ENCODE measurements at places on chromosomes 16 and 17.

- no peak for DNase-seq
These were observed 82.9 kb upstream of the DYNLRB2 start for GRCh38 chr16:80457871-80458270.

GRCh38 chr17:44221084-44221861 lies 1.8 kb upstream of the UBTF start:
- peak; percentile 89 for DNase-seq

DNA sequence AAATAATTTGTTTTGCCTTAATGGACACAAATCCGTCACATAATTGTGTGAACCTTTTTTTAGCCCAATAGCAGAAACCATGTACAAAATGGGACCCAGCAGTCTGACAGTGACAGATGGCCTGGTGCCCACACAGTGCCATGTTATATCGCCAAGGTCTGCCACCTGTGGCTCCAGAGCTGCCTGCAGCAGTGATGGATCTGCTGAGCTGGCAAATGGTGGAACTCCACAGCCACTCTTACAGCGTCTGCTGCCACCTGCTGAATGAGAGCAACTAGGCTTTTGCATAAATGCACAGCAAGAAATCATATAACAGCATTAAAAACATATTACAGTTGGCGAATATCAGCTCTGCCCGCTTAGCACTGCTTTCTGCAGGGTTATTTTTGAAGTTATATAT lies 59.4 kb downstream of the NUP93 start:
- DNase-seq, result peak; percentile 35

GRCh38 chr17:68665373-68665772 lies 64.2 kb upstream of the FAM20A start:
- no peak for DNase-seq

GRCh38 chr17:27417596-27418365 lies 38.5 kb upstream of the KSR1 start:
- no peak for DNase-seq

Measured in lung (tissue), 17 donors.